Cardiac fibroblast (primary cell): ENCODE measurements at places on chromosomes 6 and 20.

GRCh38 chr20:17969884-17970409 is 1.1 kb downstream of the MGME1 start:
- DNase-seq: peak; percentile 80

- DNase-seq: no peak
Observed at GRCh38 chr6:69084746-69085335, 449.8 kb downstream of the ADGRB3 start.

GRCh38 chr6:1063671-1064355 is 248.1 kb upstream of the FOXQ1 start:
- DNase-seq: no peak

GRCh38 chr6:159874435-159874834 is 16.4 kb upstream of the MAS1 start:
- peak; percentile 77 for DNase-seq

DNA sequence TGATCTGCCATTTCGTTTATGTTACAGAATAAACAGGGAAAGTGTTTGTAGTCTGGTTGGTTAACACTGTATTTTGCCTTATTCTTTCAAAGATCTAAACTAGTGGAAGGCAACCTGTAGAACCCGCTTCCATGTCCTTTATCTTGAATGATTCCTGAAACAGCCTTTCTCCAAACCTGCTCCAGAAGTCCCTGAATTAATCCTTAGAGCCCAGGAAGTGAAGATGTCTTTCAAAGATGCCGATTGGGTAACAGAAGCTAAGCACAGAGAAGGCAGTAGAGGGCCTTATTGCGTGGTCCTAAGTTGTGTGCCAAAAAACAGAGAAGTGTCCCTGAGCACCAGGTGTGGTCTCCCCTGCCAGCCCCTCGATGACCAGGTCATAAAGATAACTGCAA is 19.2 kb upstream of the ZSCAN16 start:
- DNase-seq: no peak

DNA sequence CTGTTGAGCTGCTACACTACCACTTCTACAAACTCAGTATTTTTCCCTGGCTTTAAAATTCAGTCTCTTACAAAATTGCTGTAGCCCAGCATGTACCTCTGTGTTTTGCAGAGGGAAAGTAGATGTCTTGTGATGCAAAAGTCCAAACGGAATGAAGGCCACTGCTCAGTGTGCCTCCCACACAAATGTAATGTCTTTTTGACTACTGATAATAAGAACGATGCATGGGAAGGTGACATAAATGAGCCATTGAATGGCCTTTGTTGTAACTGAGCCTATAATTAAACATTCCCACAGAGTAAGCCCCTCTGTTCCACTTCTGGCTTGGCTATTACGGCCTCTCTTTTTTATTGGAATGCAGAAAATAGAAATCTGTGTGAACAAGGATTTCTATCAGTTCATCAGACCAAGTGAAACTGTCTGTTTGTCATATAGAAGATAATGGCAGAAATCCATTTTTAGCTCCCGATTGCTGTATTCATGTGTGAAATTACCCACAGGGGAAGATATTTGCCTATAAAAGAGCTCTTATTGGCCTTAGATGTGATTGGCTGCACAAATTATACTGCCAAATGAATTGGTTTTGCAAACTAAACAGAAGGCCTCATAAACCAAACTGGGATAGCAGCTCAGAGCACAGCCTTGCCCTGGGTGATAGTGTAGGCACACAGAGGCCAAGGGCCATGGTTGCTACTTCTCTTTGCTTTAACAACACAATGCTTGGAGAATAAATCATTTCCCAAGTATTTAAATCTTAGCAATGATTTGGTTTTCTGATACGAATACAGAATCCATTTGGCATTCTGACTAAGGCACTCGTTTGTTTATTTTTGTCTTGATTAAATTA is 241.5 kb upstream of the PLN start:
- no peak for DNase-seq

GRCh38 chr6:111900735-111901134 is 27.5 kb upstream of the FYN start:
- no peak for DNase-seq
